ENCODE measurements at places on chromosomes 5 and 9. TPM values are rescaled to one million over a fixed set of nuclear protein-coding genes. Genes with fewer than 3 reads are reported as not detected.

The ZDHHC11 gene
- 3.6 TPM for total RNA-seq

The ZNF300 gene
- 1.1 TPM for total RNA-seq

DNA sequence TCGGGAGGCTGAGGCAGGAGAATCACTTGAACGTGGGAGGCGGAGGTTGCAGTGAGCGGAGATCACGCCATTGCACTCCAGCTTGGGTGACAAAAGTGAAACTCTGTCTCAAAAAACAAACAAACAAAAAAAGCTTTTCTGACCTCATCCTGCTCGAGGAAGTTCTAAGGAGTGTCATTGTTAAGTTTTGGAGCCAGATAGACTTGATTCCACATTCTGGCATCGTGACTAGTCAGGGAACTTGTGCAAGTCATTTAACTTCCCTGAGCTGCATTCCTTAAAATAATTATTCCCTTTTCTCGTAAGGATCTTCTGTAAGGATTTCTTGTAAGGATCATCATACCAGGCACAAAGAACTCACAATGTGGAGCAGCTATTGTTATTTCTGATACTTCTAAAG lies 26.2 kb downstream of the SNX24 start:
- no peak for DNase-seq

GRCh38 chr5:34447424-34447823 lies 208.7 kb upstream of the RAI14 start:
- no peak for DNase-seq

DNA sequence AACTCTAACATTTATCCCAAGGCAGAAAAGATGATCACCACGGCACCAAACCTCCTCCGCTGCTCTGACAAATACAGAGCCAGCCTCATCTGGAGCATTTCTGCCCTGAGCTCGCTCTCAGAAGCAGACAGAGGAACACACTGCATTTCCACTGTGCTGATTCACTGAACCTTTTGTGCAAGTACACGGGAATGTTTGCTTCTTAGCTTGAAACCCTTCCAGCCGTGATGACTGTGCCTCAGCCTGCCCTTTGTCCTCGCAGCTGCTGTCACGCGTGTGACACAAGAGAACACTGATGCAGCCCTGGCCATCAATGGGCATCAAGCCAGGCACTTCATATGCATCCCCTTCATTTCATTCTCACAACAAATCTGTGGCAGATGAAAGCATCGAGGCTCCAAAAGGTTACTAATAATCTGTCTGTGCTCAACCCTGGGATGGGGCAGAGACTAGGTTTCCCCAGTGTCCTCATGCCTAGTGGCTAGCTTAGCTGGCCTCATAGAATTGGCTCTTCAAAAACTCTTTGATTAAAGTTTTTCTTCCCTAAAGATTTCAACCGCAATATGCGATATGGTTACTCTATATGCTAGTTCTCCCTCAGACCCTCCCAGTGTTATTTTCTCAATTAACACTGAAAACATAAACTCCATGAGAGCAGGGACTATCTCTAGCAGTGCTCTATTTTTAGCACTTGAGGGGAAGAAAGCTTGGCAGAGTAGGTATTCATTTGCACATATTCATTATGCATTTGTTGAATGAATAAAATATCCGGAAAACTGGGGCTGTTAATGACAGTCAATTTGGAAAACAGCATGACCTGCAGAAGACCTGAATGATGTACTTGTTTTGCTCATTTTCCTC lies 7.3 kb downstream of the CDC14B start:
- no peak for DNase-seq

DNA sequence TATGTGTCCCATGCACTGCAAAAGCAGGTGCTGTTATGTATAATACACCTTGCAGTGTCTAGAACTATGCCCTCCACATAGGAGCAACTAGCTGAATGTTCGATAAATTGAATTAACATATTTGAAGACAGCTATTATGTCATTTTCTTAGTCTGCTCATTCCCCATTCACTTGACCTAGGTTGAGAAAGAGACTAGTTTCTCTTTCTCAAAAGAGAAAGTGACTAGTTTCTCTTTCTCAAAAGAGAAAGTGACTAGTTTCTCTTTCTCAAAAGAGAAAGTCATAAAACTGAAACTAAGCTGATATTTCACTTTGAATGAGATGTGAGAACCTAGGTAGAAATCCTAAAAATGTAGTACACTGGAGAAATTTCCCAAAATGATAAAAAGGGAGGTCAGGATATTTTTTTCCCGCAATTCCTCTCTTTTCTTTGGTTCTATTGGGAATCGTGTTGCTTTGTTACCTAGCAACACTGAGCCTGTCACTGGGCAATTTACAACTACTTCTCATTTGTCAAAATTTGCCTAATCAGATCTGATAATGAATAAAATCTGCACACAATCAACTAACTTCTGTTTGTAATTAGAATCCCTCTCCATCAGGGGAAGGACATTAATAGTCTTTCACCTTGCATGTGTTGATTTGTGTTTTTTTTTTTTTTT lies 132.0 kb upstream of the GRIA1 start:
- DNase-seq, result no peak

DNA sequence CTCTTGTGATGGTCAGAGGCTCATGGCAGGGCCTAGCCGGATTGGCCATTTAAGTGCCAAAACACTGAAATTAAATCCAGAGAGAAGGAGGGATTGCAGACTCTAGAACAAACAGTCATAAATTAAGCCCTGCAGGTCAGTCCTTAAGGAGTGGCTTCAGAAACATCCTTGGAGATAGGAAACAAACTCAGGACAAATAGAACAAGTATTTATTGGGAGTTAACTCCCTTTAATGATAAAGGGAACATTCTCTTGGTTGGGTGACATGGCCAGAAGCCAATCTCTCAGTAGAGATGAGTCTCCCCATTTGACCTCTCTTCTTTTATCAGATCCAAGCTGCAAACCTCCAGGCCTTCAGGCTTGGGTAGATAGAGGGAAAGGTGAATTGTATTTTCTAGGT lies 17.4 kb downstream of the PCSK5 start:
- no peak for DNase-seq
